ENCODE measurements at places on chromosomes 5 and 9.

GRCh38 chr5:164652276-164652660 lies 1146.8 kb downstream of the MAT2B start:
- DNase-seq = no peak

DNA sequence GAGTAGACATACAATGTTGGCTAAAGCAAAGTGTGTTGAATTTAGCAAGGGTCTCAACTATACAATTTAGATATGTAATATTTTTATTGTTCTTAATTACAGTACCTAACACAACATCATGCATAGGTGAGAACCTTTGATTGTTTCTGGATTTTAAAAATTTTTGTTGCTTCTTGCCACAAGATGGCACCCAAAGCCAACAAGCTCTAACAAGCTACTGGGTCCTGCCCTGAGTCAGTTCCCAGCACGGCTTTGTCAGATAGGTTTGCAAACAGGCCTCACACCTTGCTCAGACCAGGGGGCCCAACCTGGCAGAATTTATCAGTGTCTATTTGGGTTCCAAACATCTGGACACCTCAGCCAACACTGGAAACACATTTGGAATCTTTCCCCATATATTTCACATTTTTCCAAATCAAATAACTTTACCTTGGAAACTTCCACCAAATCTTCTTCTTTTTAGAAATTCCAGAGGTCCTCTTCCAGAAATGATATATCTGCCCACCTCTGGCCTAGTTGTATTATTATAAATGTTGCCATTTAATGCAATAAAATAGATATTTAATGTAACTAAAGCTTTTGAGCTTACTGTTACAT lies 49.5 kb upstream of the EGFLAM start:
- peak; percentile 20 for DNase-seq

DNA sequence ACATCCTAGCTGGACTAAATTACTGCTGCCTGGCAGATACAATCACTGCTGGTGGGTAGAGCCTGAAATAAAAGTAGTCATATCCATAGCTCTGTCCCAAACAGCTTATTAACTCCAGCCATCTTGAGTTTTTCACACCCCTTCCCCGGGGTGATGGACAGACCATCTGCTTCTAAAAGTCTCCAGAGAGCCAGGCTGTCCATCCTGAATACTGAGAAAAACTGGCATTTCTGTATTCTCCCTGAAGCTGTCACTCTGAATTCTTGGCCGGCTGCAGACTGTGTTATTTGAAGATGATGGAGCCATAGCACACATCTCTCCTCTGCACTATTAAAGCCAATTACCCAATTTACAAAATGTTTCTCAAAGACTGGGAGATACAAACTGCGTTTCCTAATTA lies 118.6 kb downstream of the GABBR2 start:
- no peak for DNase-seq

DNA sequence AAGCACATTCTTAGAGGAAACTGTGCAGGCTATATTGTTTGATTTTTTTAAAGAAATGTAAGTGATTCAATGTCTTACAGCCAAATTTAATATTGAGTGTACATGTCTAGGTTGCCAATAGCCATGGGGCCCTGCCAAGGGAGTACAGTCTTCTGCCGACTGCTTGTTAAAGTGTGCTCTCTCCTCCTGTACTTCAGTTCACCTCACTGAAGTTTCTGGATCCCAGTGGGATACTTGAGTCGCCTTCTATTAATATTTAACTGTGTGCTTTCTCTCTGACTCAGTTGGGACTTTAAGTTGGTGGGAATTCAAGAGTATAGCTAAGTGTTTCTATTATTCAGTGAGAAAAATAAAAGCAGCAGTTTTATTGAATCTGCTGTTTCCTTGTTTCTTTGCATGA lies 44.5 kb upstream of the C5orf47 start:
- DNase-seq = no peak

DNA sequence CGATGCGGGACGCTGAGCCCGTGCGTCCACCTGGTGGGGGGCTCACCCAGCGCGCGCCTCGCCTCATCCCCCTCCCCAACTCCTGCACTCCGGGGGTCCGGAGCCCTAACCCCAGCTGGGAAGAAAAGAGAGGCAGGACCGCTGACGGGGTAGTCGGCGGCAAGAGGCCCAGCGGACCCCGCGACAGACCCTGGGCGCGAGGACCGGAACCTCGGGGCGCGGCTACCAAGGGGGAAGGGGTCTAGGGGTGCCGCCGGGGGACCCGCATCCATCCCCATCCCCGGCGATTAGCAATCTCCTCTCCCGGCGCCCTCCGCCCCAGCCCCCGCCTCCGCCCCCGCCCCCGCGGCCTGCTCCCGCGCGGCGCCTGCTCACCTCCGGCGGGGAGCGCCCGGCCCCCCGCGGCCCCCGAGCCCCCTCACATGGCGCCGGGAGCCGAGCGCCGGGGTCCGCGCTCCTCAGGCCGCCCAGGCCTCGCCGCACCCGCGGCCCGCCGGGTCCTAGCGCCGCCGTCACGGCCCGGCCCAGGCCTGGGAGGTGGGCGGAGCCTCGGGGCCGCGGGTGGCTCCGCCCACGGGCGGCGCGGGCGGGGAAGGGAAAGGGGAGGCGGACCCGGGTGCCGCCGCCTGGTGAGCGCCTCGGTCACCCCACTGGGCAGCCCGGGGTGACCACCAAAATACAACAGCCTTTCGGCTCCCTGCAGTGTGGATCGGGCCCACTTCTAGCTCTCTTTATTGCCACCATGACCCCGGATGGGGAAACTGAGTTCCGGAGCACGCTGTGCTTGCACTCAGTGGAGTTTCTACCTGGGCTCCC lies at the start of gene ST6GALNAC6:
Gene ST6GALNAC6 (minus strand): TSS at position 476 of the 816 bp plus-strand sequence. CDS start 1,622 bp downstream, outside the sequence.
- DNase-seq = peak; percentile 74

DNA sequence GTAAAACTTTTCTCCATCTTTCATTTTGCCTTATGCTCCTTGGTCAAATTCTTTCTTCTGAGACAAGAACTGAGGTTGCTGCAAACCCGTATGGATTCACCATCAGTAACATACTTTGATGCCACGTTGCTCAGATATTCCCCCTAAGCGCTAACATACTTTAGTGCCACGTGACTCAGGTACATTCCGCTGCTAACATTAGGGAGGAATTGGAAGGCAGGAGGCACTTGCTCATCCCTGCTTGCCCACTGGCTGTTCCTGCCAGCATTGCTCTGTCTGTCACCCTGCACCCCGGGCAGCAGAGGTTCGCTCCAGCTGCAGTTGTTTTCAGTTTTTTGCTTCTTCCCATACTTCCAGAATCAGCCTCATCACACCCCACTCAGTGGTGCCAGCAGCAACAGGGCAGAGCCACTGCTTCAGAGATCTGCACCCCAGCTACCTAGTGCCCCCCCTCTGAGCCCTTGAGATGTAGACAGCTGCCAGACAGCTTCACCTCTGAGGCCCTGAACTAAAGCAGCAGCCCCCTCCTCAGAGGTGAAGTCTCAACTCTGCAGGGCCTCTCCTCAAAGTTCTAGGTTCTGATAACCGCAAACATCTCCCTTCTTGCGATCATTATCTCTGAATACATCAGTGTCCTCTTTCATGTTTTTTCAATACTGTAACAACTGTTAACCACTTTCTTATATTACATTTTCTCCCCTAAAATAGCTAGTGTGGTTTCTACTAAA lies 228.0 kb upstream of the KIF2A start:
- DNase-seq = no peak

- DNase-seq = peak; percentile 36
These were observed 33.9 kb downstream of the UNC13B start for GRCh38 chr9:35195683-35196082.

GRCh38 chr5:140293091-140293848 lies 9.6 kb downstream of the PFDN1 start:
- DNase-seq = peak; percentile 22

GRCh38 chr5:56963246-56963645 lies 11.3 kb upstream of the MIER3 start:
- DNase-seq = no peak

GRCh38 chr9:35748242-35748857 lies 678 bp downstream of the GBA2 start:
- DNase-seq = no peak

DNA sequence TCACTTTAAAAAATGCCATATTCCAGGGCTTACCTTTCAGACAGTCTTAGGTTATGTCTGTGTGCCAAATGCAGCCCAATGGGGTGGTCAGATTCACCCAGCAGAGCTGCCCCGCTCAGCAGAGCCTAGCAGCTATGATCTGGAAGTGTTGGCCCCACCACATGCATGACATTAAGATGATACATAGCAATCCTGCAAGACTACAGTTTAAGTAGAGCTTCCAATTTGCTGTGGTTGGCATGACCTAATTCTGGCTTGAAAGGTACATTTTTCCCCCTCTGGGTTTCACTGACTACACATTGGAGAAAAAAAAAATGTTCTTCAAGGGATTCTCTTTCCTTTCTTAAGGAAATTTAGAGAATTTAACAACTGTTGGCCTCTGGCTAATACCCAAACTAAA lies 22.5 kb downstream of the MEF2C start:
- DNase-seq = no peak

DNA sequence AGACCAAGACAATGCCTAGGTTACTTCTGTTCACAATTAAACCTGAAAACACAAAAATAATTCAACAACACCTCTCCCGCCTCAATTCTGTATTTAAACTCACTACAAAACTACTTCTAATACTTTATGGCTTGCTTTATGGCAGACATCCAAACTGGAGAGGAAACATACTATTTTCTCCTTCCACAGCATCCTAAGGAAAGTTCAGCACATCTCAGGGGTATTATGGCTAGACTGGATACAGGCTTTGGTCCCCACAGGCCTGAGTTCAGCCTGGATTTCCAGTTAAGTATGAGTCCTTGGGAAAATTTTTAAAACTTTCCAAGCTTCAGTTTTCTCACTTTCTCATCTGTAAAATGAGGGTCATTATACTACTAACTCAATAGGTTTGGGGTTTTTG lies 480.2 kb downstream of the CAAP1 start:
- DNase-seq = no peak

DNA sequence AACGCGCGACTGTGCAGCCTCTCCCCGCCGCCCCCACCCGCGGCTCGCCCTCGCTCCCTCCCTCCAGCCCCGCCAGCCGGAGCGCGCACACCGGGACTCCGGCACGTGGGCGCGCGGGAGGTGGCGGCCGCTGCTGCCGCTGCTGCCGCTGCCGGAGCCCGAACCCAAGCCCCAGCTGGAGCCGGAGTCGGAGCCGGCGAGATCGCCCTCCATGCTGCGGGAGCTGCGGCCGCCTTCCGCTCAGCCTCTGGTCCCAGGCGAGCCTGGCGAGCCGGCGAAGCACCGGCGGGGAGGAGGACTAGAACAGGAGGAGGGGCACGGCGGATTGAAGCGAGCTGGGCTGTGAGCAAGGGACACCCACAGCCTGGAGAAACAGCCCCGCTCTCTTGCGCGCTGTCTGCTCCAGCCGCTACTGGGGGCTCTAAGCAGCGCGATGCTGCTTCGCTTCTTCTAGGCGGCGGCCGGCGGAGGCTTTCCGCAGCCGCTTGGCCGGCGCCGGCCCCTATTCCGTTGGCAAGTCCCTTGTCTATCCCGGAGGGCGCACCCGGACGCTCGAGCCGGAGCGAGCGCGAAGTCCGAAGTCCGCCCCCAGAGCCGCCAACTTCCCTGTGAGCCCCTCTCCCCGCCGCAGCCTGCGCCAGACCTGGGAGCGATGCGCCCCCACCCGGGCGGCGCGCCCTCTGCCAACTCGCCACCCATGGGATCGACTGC lies 598.7 kb upstream of the SGCD start:
- DNase-seq = no peak

- no peak for DNase-seq
These were observed 27.9 kb downstream of the KDM4C start for GRCh38 chr9:6785682-6786081.

- no peak for DNase-seq
These were observed 216.1 kb downstream of the TRIM36 start for GRCh38 chr5:114953565-114953964.

DNA sequence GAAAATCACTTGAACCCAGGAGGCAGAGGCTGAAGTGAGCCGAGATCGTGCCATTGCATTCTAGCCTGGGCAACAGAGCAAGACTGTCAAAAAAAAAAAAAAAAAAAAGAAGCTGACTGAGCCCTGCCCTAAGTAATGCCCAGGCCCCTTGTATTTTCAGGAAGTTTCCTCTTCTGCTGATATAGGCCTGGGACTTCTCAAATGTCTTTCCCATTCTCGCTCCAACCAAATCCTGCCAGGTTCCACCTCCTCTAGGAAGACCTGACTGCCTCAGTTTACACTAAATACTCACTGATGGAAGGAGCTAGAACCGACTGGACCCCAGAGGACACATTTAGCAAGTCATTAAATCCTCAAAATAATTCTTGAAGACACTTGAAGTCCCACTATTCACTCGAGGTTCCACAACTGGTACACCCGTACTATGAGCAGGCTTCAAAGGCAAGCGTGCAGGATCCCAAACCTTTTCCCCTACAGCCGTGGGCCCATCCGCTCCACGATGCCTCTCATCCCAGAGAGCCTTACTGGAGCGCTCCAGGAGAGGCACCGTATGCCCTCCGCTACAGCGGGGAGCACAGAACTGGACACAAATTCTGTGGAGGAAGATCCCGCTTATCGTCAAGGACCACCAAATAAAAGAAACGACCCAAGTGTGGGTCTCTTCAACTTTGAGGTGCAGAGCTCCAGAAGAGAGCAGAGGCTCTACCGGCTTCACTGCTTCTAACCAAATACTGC lies 676 bp downstream of the NOL6 start:
- DNase-seq = no peak

DNA sequence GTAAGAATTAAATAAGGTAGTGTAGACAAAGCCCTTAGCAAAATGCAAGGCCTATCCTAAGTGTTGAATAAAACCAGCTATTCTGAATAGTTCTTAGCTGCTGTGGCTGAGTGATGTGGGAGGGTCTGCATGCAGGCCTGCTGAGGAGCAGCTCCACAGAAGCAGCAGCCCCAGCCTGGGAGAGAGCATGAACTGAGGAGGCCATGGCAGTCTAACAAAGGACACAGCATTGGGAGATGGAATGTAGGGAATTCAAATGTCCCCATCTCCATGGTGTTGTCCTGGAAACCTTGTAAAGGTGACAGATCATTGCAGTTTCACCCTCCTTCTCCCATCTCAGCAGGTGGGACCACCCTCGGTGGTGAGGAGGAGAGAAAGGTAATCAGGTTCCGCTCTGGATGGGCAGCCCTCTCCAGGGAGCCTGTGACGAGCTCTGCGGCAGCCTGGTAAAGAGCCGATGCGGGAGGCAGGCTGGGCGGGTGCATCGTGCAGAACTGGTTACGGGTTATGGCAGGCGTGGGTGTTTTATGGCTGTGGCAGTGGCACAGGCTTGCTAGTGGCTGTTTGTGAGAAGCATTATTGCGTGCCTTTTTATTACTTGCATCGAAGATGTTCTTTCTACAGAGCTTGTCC lies 199.9 kb upstream of the GLRA1 start:
- no peak for DNase-seq

DNA sequence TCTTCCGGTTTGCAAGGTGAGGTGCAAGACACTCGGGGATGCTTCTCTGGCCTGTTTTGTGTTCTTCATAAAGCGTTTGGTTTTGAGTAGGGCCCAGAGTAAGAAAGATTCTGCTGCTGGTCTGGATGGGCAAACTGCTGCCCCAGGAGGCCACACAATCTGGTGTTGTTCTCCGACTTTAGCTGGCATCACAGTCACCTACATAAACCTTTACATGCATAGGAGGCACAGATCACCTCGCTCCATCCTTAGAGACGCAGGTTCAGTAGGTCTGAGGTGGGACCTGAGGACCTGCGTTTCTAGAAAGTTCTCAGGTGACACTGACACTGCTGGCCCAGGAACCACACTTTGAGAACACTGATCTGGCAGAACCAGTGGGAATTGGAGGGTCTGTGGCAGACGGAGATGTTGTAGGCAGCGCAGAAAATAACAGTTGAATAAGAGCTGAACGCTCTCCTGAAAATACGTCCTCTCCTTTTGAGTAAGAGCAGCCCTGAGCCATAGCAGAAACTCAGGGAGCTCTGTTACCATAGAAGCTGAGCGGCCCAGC lies 3.9 kb upstream of the SLC6A3 start:
- DNase-seq = no peak

- DNase-seq = peak; percentile 55
These were observed 61.5 kb upstream of the RARS1 start for GRCh38 chr5:168424594-168425323.

- DNase-seq = no peak
These were observed 218.0 kb downstream of the MLLT3 start for GRCh38 chr9:20404192-20404813.
